Fibroblast of skin of left quadriceps (primary cell): ENCODE measurements at places on chromosomes 6 and 20.
A peak's percentile ranks its signal among the peaks of the same experiment; 100 is the strongest.

DNA sequence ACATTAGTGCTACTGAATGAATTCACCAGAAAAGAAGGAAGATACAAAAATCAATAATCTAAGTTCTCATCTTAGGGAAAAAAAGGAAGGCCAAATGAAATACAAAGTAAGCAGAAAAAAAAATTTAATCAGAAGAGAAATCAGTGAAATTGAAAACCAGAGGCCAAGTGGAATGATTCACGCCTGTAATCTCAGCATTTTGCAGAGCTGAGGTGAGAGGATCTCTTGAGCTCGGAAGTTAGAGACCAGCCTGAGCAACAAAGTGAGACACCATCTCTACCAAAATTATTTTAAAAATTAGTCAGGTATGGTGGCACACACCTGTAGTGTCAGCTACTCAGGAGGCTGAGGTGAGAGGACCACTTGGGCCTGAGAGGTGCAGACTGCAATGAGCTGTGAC is 21.2 kb upstream of the ASF1A start:
- no peak for DNase-seq

- no peak for DNase-seq
Observed at GRCh38 chr20:19835533-19836222, 77.6 kb downstream of the RIN2 start.

GRCh38 chr6:90088009-90088408 is 193.7 kb downstream of the GJA10 start:
- peak; percentile 64 for DNase-seq

- DNase-seq: no peak
Observed at GRCh38 chr6:139146317-139146726, 11.4 kb downstream of the HECA start.

DNA sequence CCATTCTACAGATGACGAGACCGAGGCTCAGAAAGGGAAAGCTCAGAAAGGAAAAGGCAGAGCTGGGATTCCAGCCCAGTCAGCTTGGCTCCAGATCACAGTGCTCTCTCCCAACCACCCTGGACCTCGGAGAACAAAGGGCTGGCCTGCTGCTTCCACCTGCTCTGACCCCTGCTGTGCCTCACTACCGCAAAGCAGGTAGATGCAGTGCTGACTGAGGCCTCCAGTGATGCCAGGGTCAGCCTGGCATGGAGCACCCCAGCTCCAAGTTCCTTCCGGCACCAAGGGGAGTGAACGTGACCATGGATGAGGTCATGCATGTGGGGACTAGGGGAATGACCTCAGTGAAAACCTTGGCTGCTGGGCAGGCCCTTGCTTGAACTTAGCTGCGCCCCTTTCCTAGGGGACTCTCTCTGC is 20.7 kb upstream of the TLDC2 start:
- no peak for DNase-seq

GRCh38 chr6:132304891-132305305 is 96.4 kb downstream of the MOXD1 start:
- DNase-seq: no peak

- no peak for DNase-seq
Observed at GRCh38 chr6:168102315-168102985, 23.4 kb upstream of the FRMD1 start.

- no peak for DNase-seq
Observed at GRCh38 chr6:12075067-12075563, 63.0 kb downstream of the HIVEP1 start.
